ENCODE measurements at places on chromosomes 4 and X. TPM values are rescaled to one million over a fixed set of nuclear protein-coding genes. Genes with fewer than 3 reads are reported as not detected.

Gene RHOXF2B
- not detected for total RNA-seq

- DNase-seq = no peak
Observed at GRCh38 chr4:162360369-162361149, 196.8 kb upstream of the FSTL5 start.

GRCh38 chrX:103155201-103155600 is 59.7 kb upstream of the BEX4 start:
- DNase-seq = no peak

Gene HPSE
- 10.2 TPM for total RNA-seq

- DNase-seq = no peak
Observed at GRCh38 chrX:71067712-71068043, 456 bp downstream of the SNX12 start.

DNA sequence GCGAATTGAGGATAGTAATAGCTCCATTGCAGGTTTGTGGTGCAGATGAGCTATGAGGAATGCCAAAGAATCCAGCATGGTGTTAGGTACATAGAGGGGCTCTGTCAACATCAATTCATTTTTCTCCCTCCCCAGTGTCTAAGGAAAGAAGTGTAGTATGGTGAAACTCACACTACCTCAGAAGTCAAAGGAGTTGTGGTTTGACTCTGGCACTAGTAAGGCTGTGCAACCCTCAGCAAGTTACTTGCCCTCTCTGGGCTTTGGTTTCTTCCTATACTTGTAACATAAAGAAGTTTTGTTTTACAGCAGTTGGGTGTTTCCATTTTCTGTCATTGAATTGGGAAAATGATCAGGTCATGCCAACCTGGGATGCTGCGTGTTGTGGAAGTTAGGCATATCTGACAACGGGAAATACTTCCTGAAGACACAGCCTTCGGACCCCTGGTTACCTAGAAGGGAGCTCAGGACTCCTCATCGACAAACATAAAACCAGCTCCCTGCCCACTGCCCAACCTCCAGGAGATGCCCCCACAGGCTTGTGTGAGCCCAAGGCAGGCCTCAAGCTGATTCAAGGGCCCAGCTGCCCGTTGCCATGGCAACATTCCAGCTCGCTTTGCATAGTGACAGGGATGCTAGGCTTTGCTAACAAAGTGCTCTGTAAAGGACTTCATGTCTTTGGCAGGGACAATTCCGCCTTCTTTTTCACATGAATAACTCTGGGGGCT is 71.4 kb downstream of the RTL5 start:
- peak; percentile 33 for DNase-seq

Gene GAGE2A
- total RNA-seq = not detected

Gene CWH43
- 3.7 TPM for total RNA-seq

Gene XPNPEP2
- total RNA-seq = 3.5 TPM
